ENCODE measurements at places on chromosomes 6 and 20.

DNA sequence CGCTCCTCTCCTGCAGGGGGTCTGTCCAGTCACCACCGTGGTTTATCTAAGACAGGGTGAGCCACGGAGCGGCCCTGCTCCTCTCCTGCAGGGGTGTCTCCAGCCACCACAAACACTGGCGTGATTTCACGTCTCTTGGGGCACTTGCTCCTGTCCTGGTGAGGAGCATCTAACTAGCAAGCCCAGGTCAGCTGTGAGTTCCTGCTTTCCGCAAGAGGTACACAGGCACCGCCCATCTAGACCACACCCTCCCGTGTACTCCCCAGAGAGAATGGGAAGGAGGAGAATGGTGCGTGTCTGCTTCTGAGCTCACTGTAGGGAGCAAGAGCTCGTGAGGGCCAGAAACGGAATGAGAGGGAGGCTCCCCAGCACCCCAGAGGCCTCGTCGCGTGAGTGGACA is 40.7 kb downstream of the DACT2 start:
- no peak for DNase-seq

- no peak for DNase-seq
These were observed 96.3 kb downstream of the GMPR start for GRCh38 chr6:16334671-16335070.

DNA sequence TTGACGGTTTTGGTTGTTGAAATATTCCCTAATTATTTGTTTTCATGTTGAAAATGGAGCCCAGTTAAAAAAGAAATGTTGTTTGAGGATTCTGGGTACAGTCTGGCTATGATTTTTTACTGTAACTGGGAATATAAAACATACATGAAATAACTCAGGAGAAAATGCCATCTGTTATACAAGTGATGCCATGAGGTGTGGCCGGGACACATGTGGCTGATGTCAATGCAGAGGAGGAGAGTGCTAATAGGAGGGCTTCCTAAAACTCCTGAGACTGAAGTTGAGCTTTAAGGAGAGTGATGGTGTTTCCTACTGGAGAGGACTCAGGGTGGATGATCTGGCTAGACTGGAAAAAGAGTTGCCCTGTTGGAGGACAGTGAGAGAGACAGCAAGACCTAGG is 12.7 kb downstream of the SCAND1 start:
- no peak for DNase-seq

DNA sequence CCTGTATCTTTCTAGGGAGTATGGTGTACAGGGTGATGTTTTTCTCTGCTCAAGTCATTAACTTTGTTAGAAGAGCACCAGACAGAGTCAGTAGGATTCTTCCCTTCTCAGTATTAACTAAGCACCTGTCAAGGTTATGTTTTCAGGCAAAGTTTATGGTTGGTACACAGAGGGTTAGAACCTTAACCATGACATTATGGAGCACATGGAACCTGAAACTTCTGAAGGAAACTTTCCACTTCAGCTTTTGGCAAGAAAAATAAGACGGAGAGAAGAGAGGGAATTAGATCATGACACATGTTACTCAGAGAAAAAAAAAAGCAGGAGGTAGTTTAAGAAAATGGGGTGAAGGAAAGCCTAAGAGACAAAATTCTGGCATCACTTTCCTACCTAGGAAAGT is 112.9 kb upstream of the PDE7B start:
- DNase-seq = no peak

DNA sequence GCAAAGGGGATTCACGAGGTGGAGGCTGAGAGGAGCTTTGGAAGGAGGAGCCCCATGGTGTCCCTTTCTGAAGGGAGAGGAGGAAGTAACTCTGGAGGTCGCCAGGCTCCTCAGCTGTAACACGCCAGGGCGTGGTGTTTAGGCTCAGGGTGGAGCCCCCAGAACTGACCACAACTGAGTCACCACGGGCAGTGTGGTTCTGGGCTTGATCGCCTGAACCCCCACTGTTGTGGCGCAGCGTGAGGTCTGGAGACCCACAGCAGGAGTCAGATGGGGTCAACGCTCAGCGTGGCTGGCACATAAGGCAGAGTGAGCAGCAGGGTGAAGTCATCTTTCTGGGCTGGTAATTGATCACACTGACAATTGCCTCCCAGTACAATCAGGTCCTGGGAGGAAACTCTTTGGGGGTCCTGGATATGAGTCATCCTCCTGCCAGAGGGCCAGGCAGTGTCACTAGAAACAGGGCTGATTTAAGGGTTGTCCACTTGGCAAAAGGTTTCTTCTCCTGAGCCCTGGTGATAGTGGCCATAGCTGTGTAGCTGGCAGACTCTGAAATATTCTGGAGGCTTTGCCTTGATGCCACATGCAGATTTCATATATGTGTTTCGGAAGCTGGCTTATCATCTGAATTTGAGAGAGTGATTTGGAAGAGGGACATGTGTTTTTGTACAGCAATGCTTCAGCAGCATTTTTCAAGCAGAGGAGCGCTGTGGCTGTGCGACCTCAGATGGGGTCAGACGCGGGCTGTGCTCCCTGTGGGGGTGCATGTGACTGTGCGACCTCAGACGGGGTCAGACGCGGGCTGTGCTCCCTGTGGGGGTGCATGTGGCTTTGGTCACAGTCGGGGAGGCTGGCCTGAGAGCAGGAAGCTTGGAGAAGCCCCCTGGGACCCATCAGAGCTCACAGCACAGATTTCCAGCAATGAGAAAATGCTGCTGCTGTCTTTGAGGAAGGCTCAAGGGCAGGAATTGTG is 50.0 kb downstream of the SYNJ2 start:
- peak; percentile 21 for DNase-seq

GRCh38 chr20:43916881-43917371 is 2.3 kb downstream of the TOX2 start:
- no peak for DNase-seq

- DNase-seq = no peak
These were observed 122.6 kb downstream of the SULF2 start for GRCh38 chr20:47662483-47663353.

DNA sequence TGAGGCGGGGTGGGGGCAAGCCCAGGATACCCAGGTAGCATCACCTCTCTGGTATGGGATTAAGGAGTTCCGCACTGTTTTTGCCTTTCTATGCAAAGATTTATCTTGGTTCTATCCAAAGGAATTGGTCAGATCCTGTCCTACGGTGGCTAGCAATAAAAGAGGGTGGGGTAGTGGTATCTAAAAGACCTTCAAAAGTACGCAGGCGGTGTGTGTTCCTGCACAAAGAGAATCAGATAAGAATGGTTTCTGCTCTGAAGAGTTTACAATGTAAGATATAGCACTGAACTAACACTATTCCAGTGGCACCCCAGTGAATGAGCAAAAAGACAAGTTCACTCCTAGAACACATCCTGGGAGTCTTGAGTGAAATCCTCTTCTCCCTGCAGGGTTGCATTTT is 6.3 kb downstream of the MRPS18A start:
- DNase-seq = no peak

DNA sequence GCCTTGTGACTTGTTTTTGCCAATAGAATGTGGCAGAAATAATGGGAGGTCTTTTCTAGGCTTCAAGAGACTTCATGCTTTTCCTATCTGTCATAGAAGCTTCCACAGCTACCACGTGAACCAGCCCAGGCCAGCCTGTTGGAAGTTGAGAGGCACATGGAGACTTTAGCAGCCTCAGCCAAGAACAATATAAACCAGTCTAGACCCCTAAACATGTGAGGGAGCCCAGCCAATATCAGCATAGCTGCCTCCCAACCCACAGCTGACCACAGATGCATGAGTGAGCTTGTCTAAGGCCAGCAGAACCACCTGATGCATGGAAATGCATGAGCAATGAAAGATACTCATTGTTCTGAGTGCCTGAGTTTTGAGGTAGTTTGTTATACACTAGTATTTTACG is 540.7 kb upstream of the BTBD3 start:
- DNase-seq = no peak
